ENCODE measurements at places on chromosomes 1 and 21. TPM values are rescaled to one million over a fixed set of nuclear protein-coding genes. Genes with fewer than 3 reads are reported as not detected.

The F13B gene
- 0.05 TPM for polyA plus RNA-seq

DNA sequence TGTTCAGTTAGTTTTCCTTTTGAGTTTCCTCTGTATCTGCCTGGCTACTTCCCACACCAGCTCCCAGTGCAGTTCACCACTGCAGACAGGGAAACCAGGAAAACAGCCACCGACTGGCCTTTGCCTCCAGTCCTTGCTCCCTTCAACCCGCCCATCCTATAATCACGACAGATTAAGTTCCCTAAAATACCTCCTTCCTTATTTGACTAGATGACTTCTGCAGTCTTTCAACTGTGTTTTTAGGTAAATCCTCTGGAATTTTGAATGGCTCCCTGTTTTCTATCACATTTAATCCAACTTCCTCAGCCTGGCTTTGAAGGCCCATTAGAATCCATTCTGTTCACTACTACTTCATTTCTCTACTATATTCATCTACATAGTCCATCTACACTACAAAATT lies 37.6 kb downstream of the BEND5 start:
- DNase-seq, result no peak

DNA sequence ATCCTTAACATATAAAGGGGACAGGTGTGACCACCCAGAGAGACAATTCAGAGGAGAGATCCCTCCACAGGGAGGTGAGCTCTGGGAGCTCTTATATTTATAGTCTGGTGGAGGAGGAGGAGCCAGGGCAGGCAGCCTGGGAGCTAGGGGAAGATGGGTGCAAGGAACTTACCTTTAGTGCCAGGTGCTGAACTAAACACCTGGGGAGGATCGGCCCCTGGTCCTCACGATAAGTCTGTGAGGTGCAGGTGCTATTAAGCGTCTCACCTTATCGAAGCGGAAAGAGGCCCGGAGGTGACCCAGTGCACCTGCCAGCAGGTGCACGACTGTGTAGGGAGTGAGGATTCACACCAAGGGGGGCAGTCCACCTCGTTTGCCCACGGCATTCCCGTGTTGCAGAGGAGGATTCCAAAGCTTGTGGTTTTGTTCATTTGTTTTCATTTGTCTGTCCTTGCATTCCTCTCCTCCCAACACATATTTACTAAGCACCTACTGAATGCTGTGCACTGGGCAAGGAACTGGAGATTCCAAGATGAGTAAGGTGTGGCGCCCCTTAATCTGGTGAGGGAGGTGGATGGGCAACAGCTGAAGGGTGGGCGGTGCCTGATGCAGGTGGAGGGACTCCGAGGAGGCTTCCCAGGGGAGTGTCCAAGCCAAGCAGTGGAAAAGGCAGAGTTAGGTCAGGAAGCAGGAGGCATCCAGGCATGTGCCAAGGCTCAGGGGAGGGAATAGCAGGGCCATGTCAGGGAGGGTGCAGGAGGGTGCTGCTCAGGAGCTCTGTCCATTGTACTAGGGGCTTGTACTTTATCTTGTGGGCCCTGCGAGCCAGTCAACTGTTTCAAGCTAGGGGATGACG lies 11.5 kb downstream of the ARHGEF10L start:
- no peak for DNase-seq

GRCh38 chr21:46393451-46393940 lies 65.2 kb upstream of the DIP2A start:
- no peak for DNase-seq

GRCh38 chr1:232576537-232576936 lies 53.4 kb downstream of the SIPA1L2 start:
- no peak for DNase-seq

DNA sequence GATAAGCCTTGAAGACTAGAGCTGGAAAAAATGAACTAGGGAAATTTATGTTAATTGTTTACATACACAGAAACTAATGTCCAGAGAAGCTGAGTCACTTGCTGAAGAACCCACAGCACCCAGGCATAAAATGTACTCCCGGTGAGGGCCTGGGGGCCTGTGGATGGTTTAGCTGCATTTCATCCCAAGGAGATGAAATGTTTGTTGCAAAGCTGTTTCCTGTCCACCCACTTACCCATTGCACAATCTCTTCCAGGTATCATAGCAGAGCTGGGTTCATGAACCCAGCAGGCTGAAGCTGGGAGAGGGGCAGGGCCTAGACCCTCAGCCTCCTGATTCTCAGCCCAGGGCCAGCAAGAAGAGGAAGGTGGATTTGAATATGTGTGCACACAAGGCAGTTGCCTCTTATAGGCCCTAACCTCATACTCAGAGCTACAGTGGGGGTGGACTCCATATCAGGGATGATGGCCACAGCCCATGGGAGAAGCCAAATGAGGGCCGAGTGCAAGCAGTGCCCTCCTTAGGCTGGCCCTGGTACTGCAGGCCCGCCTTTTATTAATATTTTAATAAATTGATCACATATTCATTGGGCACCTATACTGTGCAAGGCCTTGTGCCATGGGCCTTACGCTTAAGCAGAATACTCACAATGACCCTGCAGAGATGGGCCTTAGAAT lies 110.8 kb downstream of the LACTBL1 start:
- DNase-seq, result no peak

GRCh38 chr1:56430141-56430839 lies 149.1 kb downstream of the PLPP3 start:
- DNase-seq, result no peak

- DNase-seq, result no peak
Measured at GRCh38 chr1:97560714-97561113, 360.1 kb downstream of the DPYD start.

DNA sequence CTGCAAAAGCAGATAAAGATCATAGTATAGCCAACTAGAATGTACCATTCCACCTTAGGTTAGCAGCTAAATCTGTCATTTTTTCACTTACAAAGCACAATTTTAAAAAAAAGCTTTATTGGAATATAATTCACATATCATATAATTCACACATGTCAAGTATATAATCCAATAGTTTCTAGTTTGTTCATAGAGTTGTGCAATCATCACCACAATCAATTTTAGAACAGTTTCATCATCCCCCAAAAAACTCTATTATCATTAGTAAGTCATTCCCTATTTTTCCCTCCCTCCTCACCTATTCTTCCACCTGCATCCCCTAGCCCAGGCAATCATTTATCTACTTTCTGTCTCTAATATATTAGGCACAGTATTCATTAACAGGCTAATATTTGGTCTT lies 32.0 kb upstream of the INSL5 start:
- no peak for DNase-seq

DNA sequence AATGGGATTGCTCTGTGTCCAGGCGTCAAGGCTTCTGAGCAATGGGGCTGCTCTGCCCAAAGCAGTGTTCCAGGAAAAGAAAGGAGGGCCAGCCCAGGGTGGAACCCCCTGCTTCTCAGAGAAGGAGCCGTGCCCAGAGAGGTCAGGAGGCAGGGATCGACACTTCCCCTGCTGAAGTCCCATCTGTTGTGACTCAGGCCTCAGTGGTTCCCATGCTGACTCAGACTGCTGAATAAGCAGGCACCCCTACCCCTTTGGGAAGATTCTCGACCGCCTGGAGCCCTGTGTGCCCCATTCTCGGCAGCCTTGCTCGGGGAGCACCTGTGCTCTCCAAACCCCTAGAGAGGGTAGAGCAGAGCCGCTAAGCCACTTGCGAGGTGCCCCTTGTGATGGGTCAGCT lies 23.9 kb downstream of the PKP1 start:
- no peak for DNase-seq

- no peak for DNase-seq
Measured at GRCh38 chr21:44891631-44892031, 18.1 kb upstream of the PTTG1IP start.

DNA sequence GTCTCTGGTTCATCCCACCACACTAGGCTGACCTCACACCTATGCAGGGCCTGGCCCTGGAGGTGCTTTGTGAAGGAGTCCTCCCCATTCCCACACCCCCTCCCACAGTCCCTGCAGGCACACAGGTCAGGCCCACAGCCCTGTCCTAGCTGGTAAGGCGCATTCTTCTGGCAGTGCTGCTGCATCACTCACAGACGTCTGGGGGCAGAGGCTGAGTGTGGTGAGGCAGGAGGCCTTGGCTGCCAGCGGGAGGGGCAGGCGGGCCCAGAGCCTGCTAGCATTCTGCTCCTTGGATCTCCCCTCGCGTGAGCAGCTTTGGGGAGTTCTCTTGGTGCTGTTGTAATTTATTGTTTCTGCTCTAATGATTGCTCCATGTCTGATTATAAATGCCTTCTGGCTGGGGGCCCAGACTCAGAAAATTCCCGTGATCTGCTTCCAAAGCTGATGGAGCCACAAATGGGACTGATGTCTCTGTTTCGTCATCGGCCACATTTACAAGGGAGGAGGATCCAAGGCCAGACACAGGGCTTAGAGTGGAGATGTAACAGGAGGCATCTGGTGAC lies 62.9 kb downstream of the TRABD2B start:
- DNase-seq, result no peak

GRCh38 chr1:236024641-236025040 lies 40.2 kb downstream of the NID1 start:
- no peak for DNase-seq
